ENCODE measurements at places on chromosomes 7 and 10.
A peak's percentile ranks its signal among the peaks of the same experiment; 100 is the strongest.

DNA sequence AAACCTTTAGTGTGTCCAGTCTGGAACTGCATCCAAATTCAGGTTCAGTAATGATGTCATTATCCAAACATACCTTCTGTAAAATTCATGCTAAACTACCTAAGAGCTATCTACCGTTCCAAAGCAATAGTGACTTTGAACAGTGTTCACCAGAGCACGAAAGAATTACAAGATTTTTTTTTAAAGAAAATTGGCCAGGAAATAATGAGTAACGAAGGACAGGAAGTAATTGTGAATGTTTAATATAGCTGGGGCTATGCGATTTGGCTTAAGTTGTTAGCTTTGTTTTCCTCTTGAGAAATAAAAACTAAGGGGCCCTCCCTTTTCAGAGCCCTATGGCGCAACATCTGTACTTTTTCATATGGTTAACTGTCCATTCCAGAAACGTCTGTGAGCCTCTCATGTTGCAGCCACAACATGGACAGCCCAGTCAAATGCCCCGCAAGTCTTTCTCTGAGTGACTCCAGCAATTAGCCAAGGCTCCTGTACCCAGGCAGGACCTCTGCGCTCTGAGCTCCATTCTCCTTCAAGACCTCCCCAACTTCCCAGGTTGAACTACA lies 694 bp upstream of the FAS start:
- peak; percentile 52 for DNase-seq

DNA sequence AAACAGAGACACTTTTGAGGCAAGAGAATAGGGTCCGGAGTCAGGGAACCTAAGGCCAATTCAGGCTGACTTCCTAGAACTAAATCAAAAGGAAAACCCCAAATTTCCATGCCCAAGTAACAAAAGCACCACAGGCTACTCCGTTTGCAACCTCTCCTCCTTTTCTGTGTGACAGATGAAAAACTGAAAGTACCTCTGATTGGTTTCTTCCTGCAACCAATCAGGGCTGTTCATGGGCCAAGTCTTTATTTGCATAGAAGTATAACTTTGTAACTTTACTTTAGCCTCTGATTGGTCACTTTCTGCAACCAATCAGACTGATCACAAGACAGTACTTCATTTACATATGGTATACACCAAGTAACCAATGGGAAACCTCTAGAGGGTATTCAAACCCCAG lies 239.9 kb upstream of the KCND2 start:
- DNase-seq, result no peak

- no peak for DNase-seq
These were observed 153.7 kb downstream of the FANK1 start for GRCh38 chr10:126049759-126050700.

GRCh38 chr10:64209561-64209960 lies 688.4 kb downstream of the REEP3 start:
- DNase-seq, result no peak
